Stimulated activated CD8-positive, alpha-beta memory T cell treated with anti-CD3 and anti-CD28 coated beads, Interleukin-4, amount 100 ng/mL, for 4 hours (primary cell): ENCODE measurements at places on chromosomes 7 and 10.

- no peak for DNase-seq
Observed at GRCh38 chr7:2819954-2820397, 24.1 kb downstream of the GNA12 start.

DNA sequence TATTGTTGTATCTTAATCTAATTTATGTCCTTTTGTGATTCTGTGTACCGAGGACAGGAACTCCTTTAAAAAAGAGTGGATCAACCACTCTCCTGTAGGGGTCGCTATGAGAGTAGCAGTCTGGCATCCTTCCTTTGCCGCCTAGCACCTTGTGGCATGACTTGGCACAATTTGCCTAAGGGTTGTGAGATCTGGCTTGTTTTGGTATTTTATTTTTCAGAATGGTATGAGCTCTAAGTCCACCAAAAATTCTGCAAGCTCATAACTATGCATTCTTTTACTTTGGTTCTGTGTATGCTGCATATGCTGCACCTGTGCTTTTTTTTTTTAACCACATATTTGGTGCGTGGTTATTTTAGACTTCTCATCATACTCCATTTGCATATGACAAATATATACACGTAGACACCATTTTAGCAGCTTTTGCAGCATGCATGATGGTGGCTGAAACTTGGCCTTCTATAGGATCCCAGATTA is 112.8 kb downstream of the CDK14 start:
- no peak for DNase-seq

DNA sequence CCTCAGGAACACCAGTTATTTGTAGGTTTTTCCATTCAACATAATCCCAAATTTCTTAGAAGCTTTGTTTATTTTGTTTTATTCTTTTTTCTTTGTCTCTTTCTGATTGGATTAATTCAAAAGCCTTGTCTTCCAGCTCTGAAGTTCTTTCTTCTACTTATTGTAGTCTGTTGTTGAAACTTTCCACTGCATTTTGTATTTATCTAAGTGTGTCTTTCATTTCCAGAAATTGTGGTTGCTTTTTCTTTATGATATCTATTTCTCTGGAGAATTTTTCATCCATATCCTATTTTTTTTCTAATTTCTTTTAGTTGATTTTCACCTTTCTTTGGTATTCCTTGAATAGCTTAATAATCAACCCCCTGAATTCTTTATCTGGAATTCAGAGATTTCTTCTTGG is 58.5 kb downstream of the SLC18A2 start:
- DNase-seq: no peak

GRCh38 chr7:128672927-128673517 is 930 bp downstream of the GARIN1A start:
- DNase-seq: no peak

DNA sequence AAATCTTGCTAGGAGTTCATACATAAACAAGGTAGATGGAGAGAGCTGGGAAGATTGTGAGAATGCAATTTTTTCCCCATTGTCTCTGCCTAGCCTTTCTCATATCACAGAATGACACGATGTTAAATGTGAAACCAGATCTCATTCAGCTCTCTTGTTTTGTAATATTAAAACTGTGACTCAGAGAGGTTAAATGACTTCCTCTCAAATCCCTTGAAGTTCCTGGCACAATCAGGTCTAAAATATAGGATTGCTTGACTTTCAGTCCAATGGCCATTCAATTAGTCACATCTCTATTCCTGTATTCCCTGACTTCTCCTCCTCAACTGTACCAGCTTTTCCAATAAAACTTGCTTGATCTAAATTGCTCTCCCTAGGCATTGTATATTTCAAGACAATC is 3.1 kb downstream of the ANKRD22 start:
- DNase-seq: no peak

DNA sequence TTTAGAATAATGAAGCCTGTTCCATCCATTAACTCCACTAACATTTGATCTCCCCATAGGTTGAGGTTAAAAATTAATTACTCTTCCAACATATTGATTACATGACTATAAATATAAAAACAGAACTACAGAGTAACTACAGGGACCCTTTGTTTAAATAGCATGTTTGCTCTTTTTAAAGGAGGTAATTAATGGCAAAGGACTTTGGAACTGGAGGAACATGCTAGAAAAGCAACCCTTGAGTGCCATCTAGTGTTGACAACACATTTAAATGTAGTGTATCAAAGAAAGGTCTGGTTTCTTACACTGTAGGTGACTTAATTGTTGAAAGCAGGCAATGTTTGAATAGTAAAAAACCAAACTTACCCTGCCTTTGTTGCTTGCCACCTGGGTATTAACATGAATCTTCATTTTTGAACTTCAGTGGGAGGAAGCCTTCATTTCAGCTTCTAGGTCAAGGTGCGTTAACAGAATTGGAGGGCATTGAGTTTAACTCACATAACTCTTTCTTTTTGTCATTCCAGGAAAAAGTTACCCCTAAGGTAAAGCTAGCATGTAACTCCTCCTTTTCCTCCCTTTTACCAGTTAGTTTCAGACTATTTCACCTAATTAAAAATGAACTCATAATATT is 52.6 kb upstream of the CAPZA2 start:
- no peak for DNase-seq

DNA sequence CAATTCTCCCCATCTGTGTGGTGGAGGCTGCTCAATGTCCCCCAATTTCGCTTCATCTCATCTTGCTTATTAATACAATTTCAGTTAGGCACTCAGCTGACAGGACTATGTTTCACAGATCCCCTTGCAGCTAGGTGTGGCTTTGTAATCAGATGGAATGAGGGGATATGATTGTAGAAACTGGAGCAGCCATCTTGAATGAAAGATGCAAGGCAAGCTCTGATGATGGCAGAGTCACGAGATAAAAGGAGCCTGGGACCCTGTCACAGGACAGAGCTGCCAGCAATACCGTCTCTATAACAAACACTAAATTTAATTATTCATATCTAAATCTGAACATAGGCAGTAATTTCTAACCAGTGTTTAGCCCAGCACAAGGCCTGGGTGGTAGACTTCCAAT is 991 bp upstream of the DLD start:
- no peak for DNase-seq

DNA sequence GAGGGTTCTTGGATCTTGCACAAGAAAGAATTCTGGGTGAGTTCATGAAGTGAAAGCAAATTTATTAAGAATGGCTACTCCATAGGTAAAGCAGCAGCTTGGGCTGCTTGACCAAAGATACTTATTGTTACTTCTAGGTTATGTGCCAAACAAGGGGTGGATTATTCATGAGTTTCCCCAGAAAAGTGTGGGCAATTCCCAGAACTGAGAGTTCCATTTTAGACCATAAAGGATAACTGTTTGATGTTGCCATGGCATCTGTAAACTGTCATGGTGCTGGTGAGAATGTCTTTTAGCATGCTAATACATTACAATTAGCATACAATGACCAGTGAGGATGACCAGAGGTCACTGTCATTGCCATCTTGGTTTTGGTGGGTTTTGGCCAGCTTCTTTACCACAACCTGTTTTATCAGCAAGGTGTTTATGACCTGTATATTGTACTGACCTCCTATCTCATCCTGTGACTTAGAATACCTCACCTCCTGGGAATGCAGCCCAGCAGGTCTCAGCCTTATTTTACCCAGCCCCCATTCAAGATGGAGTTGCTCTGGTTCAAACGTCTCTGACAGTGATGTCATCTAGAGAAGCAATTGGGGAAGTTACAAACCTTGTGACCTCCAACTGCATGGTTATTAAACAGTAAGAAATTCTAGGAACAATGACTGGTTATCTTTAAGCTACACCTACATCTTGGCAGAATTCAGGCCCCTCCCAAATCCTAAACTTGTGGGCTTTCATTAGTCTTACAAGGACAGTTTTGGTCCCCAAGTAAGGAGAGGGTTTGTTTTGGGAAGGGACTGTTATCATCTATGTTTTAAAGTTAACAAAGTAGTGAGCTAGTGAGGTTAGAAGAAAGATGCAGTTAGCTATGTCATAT is 48.0 kb upstream of the INHBA start:
- no peak for DNase-seq

DNA sequence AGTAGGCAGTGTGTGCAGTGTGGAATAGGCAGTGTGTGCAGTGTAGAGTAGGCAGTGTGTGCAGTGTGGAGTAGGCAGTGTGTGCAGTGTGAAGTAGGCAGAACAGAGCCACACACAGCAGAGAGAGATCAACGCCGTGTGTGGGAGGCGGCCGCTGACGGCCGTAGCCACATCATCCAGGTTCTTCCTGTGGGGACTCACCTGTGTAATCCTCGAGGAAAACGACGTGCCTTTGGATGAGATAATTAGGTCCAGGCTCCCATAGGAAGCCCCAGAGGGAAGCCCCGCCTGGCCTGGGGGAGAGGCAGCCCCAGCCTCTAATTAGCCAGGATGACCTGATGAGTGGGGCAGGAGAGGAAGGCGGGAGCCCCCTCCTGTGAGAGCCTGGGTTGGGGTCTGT is 25.4 kb downstream of the KNDC1 start:
- no peak for DNase-seq

DNA sequence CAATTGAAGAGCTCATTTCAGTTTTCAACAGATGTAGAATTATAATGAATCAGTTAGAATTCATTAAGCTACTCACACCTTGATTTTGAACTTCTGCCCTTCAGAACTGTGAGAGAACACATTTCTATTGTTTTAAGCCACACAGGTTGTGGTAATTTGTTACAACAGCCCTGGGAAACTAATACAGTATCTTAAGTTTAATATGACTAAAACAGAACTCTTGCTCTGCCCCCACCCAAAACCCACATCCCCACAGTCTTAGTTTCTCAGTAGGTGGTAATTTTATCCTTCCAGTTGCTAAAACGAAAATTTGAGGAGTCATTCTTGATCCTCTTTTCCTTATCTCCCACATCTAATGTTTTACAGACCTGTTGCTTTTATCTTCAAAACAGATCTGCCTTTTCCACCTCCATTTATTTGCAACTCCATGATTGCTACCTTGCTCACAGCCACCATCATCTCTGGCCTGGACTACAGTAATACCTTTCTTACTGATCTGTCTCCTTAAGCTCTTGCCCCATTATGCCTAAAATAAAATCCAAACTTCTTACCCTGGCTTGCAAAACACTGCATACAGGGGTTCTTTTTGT is 72.8 kb upstream of the NXPH1 start:
- DNase-seq: no peak

- DNase-seq: no peak
Observed at GRCh38 chr7:105346593-105347322, 42.0 kb downstream of the SRPK2 start.

GRCh38 chr7:25314094-25314730 is 85.9 kb upstream of the NPVF start:
- DNase-seq: no peak

- DNase-seq: no peak
Observed at GRCh38 chr10:126421756-126422256, 33.5 kb upstream of the ADAM12 start.

DNA sequence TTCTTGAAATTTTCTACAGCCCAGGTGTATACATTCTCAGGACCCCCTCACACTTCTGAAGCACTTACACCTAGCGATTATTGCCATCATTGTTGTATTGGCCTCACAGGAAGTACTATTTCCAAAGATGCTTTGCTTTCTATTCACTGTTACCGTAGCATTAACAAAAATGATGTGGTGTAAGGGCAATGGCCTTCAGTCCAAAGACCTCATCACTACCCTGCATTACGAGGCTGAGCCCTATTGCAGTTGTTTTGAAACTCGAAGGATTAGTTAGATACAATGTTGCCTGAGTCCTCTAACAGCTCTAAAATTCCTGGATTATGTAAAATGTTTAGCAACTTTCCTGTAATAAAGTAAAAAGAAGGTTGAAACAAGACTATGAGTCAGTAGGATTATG is 2.9 kb downstream of the NRCAM start:
- DNase-seq: no peak

DNA sequence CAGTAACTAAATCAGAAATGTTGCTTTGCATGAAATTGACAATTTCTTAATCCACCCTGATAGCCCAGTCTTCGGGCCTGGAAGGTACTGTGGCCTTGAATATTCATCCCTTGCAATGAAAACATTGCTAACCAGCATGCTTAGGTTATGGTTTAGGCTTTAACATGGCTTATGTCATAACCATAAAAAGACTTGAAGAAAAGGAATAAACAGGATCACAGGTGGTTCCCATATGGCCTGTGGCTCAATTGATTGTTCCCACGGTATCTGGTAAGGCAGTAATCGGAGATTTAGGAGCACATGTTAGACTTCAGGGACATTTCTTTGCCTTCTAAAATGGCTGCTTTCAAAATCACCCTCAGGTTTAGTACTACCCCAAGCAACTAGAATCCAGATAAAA is 139.5 kb downstream of the ST7 start:
- no peak for DNase-seq

DNA sequence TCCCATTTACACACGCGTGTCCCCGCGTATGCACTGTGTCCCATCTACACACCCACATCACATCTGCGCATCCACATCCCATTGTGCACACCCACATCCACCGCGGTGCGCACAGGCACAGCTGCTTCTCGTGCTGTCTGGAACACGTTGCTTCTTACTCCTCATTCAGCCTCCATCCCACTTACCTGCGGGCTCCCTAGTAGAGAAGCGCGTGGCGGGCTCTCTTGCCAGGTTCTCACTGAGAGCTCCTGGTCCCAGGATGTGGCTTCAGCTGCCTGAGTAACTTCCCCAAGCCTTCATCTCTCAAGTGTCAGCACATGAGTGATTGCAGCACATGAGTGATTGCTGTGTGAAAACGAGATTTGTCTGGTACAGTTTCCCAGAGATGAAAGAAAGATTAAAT is 117.8 kb downstream of the TRRAP start:
- DNase-seq: no peak

DNA sequence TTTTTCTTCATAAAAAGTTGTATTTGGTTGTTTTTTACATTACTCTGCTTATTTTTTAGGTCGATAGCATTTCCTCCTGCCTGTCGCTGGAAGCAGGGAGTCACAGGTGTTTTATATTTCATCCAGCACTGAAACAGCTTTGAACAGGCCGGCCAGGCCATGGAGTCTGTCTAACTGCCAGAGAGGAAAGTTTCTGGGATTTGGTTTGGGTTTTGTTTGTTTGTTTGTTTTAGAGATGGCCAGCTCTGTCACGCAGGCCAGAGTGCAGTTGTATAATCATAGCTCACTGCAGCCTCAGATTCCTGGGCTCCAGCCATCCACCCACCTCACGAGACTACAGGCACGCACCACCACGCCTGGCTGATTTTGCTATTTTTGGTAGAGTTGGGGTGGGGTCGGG is 23.4 kb downstream of the PROSER2 start:
- DNase-seq: no peak

DNA sequence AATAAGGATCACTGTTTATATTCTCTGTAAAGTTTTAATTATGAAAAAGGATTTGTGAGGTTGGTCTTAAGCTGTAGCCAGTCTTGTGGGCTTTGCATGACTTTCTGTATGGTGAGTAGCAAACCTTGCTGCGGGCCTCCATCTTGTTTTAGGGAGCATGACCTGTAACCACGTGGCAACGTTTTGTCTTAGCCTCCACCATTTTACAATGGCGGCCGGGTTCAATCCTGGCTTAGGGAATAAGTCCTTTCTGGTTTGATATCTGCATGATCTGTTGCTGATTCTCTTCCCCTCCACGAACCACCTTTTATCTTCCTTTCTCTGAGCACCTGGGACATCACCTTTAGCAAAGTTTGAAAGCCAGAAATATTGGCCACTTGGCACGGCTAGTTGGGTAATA is 32.5 kb upstream of the OPTN start:
- DNase-seq: no peak
